Umbilical cord (tissue), 2 donors: ENCODE measurements at places on chromosomes 2 and 18. TPM values are rescaled to one million over a fixed set of nuclear protein-coding genes. Genes with fewer than 3 reads are reported as not detected.

GRCh38 chr2:109155553-109156451 is 26.8 kb downstream of the SH3RF3 start:
- DNase-seq, result peak; percentile 40

- DNase-seq, result no peak
These were observed 568.5 kb downstream of the ARHGAP15 start for GRCh38 chr2:143697744-143698143.

DNA sequence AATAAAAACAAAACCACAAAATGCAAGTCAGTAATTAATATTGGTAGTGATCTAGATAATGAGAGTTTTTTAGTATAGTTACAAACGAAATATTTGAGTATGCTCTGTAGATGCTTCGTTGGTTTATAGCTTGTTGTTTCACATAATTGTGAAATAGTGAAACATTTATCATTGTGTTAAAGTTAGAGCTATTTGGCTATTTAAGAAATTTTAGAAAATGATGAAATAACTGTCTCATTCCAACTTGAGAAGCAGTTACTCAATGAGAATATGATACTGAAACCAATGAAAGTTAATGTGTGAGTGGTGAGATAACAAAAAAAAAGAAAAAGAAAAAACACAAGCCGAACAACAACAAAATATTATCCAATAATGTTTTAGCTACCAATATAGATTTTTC is 475.6 kb upstream of the ZEB2 start:
- DNase-seq, result no peak

GRCh38 chr2:74205596-74205995 is 7.2 kb downstream of the MTHFD2 start:
- DNase-seq, result no peak

- DNase-seq, result no peak
These were observed 285.4 kb downstream of the ZNF521 start for GRCh38 chr18:25066516-25066915.

CFAP65 gene
- 2.9 TPM for total RNA-seq

EDAR gene
- total RNA-seq, result 1.2 TPM

ALKAL2 gene
- not detected for total RNA-seq

HSBP1L1 gene
- total RNA-seq, result 9.4 TPM

EGR4 gene
- 1.4 TPM for total RNA-seq
